PC-3 (cell line): ENCODE measurements at places on chromosomes 12 and 14.

DNA sequence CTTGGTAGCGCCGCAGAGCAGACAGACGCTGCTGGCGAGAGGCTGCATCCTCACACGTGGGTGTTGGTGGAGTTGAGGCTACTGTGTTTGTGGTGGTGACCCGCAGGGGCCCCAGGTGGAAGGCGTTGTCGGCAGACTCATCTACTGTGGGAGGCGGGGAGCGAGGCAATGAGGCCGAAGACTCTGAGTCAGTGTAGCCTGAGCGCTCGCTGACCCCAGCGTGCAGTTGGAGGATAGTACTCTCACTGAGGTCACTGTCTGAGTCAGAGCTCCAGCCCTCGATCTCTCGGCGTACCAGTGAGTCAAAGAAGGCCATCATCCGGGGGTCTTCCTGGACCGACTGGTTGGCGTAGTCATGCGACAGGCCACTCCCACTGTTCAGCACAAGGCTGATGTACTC is 76.0 kb upstream of the ACTN1 start:
- no peak for DNase-seq

GRCh38 chr14:90368946-90369721 is 27.7 kb upstream of the CALM1 start:
- peak; percentile 66 for DNase-seq

- DNase-seq, result no peak
These were observed 133.5 kb downstream of the KTN1 start for GRCh38 chr14:55713486-55713885.

GRCh38 chr12:129193263-129193871 is 340.1 kb downstream of the GLT1D1 start:
- peak; percentile 60 for DNase-seq
